ENCODE measurements at places on chromosomes 16 and 17. TPM values are rescaled to one million over a fixed set of nuclear protein-coding genes. Genes with fewer than 3 reads are reported as not detected.
A peak's percentile ranks its signal among the peaks of the same experiment; 100 is the strongest.

Gene SOX9
- total RNA-seq = 1.1 TPM

Gene CRYM
- total RNA-seq = 1.0 TPM

Gene CMTM2
- total RNA-seq = not detected

Gene OMG
- total RNA-seq = 2.1 TPM

Gene PRSS8
- not detected for total RNA-seq

Gene CCDC200
- not detected for total RNA-seq

DNA sequence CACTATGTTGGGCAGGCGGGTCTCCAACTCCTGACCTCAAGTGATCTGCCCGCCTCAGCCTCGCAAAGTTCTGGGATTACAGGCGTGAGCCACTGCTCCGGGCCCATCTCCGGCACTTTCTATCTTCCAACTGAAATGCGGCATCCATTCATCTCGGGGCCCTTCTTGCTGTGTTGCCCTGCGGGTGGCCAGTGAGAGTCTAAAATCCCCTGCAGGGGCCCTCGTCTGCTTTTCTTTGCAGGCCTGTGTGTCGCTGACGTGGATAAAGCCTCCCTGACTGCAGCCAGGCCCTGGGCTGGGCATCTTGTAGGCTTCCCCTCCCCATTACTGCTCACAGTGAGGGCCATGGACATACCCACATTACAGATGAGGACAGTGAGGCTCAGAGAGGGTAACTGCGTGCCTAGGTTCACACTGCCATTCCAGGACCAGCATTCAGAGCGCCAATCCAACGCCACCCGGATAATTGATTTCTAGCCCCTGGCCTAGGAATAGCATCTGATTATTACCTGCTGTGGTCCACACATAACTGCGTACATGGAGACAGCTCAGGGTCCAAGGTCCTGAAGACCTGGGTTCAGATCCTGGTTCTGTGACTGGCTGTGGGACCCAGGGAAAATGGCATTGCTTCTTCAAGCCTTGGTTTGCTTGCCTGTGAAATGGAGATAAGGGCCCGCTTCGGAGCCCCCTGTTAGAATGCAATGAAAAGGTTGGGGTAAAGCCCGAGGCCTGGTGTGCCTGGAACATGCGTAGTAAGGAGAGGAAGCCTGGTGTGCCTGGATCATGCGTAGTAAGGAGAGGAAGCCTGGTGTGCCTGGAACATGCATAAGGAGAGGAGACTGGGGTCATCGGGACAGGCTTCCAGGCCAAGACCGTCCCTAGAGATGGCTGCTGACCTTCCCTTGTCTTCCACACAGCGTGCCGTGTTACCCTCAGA is 25.0 kb downstream of the CRISPLD2 start:
- DNase-seq = no peak

DNA sequence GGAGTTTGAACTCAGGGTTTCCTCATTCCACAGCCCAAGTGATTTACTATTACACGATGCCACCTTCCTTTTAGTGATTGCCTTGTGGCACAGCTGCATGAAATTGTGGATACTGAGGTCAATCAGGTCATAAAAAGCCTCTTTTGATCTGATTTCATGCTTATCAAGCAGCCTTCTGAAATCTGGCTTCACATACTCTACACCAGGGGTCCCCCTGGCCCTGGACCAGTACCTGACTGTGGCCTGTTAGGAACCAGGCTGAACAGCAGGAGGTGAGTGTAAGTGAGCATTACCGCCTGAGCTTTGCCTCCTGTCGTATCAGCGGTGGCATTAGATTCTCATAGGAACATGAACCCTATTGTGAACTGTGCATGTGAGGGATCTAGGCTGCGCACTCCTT is 13.8 kb downstream of the SLFN5 start:
- DNase-seq = no peak

DNA sequence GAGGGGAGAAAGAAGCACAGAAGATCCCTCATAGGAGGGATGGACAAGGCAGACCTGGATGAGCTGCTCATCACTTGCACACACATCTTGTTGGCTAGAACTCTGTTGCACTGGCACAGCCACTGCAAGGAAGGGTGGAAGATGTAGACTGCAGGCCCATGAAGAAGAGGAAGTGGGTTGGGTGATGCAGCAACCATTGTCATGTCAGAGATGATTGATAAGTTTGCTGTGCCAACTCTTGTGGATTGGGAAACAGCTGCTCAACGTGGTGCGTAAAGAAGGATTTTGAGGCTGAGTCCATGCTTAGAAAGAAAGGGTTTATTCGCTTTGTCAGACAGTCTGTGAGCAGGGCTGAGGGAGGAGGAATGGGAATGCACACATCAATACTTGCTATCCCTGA is 161.4 kb upstream of the MPHOSPH6 start:
- DNase-seq = no peak

DNA sequence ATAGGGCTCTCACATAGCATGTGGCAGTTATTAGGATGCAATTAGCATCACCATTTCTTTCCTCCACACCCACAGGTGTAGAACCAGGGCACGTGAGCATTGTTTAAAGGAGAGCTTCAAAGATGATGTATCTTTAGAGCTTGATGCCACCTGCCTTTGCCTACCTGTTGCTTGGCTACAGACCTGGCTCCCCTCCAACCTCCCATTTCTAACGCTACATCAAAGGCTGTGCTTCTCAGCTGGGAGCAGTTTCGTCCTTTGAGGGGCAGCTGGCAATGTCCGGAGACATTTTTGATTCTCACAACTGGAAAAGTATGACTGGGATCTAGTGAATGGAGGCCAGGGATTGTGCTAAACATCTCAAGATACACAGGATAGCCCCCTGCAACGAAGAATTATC is 78.5 kb upstream of the CLEC3A start:
- no peak for DNase-seq

GRCh38 chr16:88758227-88758943 is 26.6 kb downstream of the PIEZO1 start:
- no peak for DNase-seq

DNA sequence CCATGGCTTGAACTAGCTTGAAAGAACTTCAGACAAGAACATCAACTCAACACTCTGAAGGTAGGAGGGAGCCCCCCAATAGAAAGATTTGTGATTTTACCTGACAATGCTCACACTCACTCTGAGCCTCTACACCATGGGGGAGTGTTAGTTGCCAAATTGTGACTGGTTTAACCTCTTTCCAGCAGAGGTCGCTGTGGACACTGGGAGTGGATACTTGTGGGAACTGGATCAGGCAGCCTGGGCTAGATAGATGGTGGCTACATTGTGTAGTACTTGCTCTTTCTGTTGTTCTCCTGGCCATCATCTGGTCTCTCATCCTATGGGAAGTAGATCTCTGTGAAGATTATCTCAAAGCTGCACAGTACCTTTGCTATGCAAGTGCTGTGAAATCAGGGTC is 2.9 kb downstream of the SMPD3 start:
- DNase-seq = no peak

DNA sequence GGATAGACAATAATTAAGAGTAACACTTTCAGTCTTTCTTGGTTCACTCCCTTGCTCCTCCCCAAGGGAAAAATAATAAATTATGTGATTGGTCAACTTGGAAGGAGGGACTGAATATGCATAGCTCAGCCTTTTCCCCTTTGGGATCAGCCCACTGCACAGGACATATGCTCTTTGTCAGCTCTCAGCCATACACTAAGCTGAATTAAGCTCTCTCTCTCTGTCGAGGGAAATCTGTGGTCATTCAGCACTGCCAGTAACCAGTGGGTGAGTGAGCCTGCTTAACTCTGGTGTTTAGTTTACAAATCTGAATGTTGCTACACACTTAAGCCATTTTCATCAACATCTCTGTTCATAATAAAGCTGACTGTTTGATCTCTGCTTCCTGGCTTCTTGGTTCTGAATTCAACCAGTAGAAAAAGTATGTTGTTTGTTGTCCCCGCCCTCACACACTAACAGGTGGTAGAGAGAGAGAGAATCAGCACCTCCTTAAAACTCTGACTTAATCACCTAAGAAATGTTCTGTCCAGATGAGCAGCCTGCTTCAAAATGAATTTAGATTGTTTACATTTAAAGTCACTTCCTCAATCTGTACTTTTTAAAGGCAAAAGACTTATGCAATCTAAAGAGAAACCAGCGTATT is 102.3 kb upstream of the C17orf78 start:
- no peak for DNase-seq

- DNase-seq = peak; percentile 77
Observed at GRCh38 chr17:17745476-17746455, 64.5 kb downstream of the RAI1 start.

GRCh38 chr17:77887464-77888241 is 70.8 kb upstream of the TNRC6C start:
- DNase-seq = peak; percentile 98

DNA sequence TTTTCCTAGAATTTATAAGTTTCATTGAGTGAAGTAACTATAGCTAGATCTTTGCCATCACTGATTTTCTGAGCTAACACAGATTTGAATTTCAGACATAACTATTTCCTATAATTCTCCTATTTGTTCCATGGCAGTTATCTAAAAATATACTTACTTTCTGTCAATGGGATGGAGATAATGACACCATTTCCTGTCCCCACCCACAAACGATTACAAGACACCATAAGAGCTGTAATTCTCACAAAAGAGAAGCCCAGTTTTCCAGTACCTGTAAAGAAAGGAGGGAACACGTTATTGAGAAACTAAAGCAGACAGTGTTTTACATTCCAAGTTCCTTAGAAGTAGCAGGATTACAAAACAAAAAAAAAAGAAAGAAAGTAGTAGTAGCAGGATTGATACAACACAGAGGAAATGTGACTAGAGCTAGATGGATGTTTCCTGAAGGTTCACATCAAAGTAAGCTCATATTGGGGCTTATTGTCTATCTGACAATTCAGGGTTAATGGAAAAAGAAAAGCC is 110.9 kb upstream of the TOB1 start:
- DNase-seq = no peak

DNA sequence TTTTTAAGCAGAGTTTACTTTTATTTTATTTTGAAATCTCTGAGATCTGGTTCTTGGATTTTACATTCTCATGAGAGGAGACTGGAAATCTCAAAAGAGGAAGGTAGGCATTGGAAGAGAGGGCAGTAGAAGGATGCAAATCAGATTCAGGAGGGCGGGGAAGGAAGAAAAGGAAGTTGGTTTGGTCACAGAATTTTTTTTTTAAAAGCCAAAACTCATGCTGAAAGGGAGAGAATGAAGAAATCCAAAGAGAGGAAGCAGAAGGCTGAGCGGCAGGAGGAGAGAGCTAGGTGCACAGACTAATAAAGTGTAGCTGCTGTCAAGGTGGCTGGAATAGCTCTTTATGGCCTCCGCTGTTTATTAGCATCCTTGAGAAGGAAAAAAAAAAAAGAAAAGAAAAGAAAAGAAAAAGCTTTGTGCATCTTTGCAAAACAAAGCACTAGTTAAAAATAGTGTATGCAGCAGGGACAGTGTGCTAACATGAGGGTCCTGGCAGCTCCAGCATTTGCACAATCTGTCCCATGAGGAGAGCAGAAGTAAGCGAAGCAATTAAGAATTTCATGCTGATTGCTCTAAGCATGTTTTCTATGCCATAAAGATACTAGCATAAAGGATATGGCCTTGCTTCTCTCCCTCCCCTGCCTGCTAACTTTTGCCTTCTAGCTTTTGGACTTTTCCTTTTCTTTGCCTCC is 194.2 kb downstream of the ZFHX3 start:
- no peak for DNase-seq

- no peak for DNase-seq
Observed at GRCh38 chr16:51359141-51359955, 208.3 kb upstream of the SALL1 start.

GRCh38 chr16:80622007-80622406 is 81.2 kb downstream of the DYNLRB2 start:
- DNase-seq = no peak

- no peak for DNase-seq
Observed at GRCh38 chr17:73874008-73874720, 229.9 kb upstream of the SDK2 start.

DNA sequence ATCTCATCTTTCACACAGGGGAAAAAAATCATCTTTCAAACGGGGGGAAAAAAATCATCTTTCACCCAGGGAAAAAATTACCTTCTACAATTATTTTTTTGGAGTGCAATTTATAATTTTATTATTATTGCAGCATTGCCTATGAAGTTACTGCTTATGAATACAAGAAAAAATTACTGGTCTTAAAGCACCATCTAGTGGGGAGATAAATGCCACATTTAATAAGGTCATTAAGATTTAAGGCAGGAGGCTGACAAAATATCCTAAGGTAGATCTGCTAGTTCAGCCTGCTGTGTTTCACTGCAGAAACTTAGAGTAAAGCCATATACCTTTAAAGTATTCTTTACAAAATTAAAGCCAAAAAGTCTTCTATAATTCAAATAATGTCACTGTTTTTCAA is 13.7 kb downstream of the SHCBP1 start:
- DNase-seq = no peak

DNA sequence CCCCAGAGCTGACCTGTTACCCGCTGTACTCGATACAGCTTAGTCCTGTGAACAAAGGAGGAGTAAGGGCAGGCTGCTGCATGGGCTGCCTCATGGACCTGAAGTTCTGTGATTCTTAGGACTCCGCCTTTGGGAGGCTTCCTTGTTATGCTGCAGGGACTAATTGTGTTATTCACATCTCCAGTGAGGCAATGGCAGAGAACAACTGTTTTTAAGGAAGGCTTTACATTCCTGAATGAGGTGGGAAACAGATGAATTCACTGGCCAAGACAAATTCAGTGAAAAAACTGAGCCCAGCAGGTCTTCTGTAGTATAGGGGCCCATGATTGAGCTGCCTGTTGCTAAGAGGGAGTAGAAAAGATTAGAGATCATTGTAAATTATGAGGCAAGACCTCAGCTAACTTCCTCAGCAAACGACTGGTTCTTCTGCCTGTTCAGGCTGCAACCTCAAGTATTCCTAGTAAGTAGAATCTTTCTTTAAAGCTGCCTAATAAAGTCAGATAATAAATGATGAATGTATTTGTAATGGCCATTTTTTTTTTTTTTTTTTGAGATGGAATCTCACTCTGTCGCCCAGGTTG is 26.3 kb downstream of the ADORA2B start:
- no peak for DNase-seq

GRCh38 chr17:2718150-2718938 is 6.8 kb upstream of the CLUH start:
- no peak for DNase-seq

- DNase-seq = no peak
Observed at GRCh38 chr16:50737420-50737959, 4.4 kb upstream of the CYLD start.

DNA sequence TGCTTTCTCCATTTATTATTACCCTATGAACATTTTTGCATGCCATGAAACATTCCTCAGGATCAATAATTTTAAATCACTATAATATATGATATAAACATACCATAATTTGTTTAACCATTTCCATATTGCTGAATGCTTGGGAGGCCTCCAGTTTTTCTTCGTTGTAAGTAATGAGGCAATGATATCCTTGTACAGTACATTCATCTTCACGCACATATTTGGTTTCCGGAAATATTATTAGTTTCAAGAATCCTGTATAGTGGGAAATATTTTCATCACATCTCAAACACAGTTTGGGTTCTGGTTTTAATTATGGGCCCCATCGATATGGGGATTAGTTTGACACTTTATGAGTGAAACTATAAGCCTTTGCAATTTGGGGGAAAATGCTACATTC is 135.4 kb downstream of the HS3ST3B1 start:
- DNase-seq = no peak

- DNase-seq = no peak
Observed at GRCh38 chr17:50221266-50221863, 19.9 kb upstream of the COL1A1 start.

Measured in posterior vena cava (tissue), 2 donors.